ENCODE measurements at places on chromosomes 12 and 14. TPM values are rescaled to one million over a fixed set of nuclear protein-coding genes. Genes with fewer than 3 reads are reported as not detected.

DNA sequence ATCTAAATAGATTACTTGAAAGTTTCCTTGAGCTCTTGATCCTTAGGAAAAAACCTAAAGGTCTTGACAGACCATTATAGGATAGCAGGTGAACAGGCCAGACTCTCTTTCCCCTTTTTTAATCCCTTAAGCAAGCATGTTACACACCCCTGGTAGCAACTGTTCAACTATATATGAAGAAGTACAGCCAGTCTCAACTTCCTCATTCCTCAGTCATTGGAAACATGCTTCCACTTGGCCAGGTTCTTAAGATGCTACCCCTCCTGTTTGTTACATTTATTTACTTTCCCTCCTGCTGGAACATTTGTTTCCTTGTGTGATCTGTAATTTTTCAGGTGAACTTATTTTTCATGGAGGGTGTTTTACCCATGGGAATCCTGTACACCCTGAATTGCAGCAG, 124.1 kb downstream of the ARMH4 start:
- no peaks in the 10 kb centered on the region for H3K4me1 ChIP-seq
- no peaks in the 10 kb centered on the region for H3K36me3 ChIP-seq
- no peak overlapping the region for H3K27ac ChIP-seq
- DNase-seq = no peak
- no peak overlapping the region for H3K4me3 ChIP-seq
- H3K27me3 ChIP-seq = no peaks in the 10 kb centered on the region

GRCh38 chr12:43551971-43552559, at the start of gene ADAMTS20:
Gene ADAMTS20, minus strand, starts transcription at chr12:43552203. Its CDS starts 282 bp downstream, at chr12:43551921.
- no peak within 1 kb of the TSS for H3K27ac ChIP-seq
- H3K4me1 ChIP-seq = peaks cover 9% of the 10 kb centered on the region
- DNase-seq = peak; percentile 4
- peaks cover 21% of the 10 kb centered on the region for H3K27me3 ChIP-seq

TPH2 gene
- total RNA-seq = 0.24 TPM

MYL6B gene
- 118 TPM for total RNA-seq

ADAM20 gene
- 0.95 TPM for total RNA-seq

Measured in astrocyte (in vitro differentiated cells and primary cell).